ENCODE measurements at places on chromosomes 13 and 19.
A peak's percentile ranks its signal among the peaks of the same experiment; 100 is the strongest.

DNA sequence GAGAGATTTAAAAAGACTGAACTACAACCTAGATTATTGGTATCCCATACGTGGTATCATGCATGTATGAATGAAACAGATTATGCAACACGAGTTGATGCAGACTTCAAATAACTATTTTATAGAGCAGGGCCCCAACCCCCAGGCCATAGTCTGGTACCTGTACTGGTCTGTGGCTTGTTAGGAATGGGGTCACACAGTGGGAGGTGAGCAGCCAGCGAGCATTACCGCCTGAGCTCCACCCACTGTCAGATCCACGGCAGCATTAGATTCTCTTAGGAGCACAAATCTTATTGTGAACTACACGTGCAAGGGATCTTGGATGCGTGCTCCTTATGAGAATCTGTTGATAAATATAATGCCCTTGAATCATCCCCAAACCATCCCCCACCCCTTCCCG is 320.2 kb downstream of the TBC1D4 start:
- no peak for DNase-seq

- DNase-seq = no peak
Measured at GRCh38 chr13:110138700-110139036, 168.3 kb downstream of the COL4A1 start.

- no peak for DNase-seq
Measured at GRCh38 chr19:16569609-16570320, 2.5 kb downstream of the SLC35E1 start.

GRCh38 chr19:57887195-57887941 is 1.5 kb downstream of the ZNF814 start:
- no peak for DNase-seq

DNA sequence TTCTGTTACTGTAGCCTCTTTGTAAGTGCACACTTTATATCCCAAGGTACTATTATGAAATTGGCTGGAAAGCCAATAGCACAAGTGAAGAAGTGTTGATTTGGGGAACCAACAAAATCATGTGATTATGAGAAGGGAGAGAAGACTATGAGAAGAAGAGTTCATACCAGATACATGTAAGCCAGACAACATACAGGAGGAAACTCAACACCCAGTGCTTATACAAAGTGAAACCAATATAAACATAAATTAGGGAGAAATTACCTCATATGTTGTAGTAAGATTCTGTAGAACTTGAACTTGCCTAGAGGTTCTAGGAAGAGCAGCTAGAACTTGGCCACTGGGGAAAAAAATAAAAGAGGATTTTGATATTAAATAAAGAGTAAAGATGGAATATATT is 17.4 kb downstream of the CPB2 start:
- DNase-seq = no peak

GRCh38 chr13:44422755-44423643 is 49.4 kb downstream of the SERP2 start:
- DNase-seq = peak; percentile 28

GRCh38 chr19:12885749-12886650 is 1.0 kb downstream of the KLF1 start:
- no peak for DNase-seq

DNA sequence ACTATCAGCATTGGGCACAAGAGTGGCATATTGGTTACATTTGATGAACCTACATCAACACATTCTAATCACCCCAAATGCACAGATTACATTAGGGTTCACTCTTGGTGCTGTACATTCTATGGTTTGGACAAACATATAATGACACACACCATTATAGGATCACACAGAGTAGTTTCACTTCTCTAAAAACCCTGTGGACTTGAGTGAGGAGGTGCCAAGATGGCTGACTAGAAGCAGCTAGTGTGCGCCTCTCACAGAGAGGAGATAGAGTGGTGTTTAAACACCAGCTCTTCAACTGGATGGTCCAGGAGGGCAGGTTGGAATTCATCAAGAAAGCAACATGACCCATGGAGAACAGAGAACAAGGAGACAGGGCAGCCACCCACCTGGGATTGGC is 265.6 kb downstream of the TDRD3 start:
- DNase-seq = no peak

DNA sequence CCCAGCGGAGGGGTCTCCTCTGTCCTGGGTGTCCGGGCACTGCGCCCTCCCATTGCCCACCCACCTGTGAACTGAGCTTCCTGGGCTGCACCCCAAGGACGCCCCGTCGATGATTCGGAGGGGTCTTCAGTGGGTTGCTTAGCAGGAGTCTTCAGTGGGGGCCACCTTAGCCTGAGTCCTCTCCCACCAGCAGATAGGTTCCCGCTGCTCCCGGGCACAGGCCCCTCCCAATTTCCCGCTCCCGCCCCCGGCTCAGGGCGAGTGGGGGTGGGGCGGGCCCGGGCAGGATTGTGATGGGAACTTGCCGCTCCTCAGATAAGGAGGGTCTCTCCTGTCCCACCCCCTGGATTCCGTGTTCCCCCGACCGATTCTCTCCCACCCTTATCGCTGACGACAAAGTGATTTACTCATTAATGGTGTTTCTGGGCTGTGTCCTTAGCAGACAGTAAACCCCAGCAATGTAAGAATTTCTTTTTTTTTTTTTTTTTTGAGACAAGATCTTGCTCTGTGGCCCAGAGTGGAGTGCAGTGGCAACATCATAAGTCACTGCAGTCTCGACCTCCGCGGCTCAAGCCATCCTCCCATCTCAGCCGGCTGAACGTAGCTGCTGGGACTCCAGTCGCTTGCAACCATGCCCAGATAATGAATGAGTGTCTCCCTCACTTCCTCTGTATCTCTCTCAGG is 655 bp upstream of the S1PR5 start:
- DNase-seq = no peak

- no peak for DNase-seq
Measured at GRCh38 chr19:39074205-39074692, 9.9 kb upstream of the ACP7 start.

GRCh38 chr13:104872153-104872552 is 1663.3 kb downstream of the EFNB2 start:
- DNase-seq = no peak
